AG04450 (cell line): ENCODE measurements at places on chromosomes 4 and X.

DNA sequence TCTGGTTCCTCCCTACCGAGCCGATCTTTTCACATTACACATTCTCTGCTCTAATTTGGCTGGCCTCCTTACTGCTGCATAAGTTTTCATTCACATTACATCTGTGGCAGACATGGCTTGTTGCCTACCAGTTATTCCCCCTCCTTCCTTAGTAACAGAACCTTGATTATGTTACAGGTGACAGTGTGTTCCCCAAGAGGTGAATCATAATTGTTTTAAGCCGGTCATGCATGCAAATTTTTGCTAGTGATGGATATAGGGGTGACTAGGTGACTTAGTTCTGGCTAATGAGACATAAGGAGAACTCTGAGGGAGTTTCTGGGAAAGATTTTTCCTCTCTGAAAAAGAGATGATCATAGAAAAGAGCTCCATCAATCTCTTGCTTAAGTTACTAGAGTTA is 8.4 kb upstream of the LAMP2 start:
- DNase-seq, result no peak

DNA sequence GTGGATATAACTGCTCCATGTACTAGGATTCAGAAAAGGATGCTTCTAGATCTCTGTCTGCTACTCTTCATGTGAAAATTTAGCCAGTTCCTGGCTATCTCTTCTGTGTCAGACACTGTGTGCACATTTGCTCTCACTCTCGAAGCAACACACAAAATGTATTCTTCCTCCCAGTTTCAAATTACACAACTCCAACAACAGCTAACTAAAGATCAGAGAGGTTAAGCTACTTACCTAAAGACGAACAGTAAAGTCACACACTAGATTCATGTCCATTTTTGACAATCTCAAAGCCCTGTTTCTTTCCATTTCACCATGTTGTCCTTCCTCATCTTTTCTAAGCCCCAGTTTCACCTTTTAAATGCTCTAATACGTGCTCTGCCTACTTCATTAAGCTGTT is 2.2 kb downstream of the CLNK start:
- DNase-seq, result no peak

GRCh38 chr4:153603258-153603657 is 80.8 kb upstream of the TLR2 start:
- no peak for DNase-seq

- no peak for DNase-seq
Measured at GRCh38 chrX:39508300-39508692, 589.5 kb downstream of the BCOR start.

DNA sequence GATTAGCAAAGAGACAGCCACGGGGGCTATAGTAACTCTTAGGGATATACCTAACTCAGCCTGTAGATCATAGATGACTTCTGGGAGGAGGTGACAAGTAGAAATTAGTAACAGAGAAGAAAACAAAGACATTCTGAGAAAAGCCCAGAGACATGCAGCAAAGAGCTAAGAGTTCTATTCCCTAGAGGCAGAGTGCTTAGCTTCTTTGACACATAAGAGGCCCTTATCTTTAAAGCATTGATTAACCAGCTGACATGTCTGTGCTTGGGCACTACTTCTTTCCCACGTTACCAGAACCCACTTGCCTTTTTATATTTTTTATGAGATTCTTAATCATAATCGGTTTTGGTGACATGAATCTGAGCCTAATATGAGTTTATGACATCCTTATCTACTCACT is 179.5 kb downstream of the GABRB1 start:
- no peak for DNase-seq

- DNase-seq, result peak; percentile 69
Measured at GRCh38 chr4:39565878-39566600, 38.8 kb upstream of the UGDH start.

DNA sequence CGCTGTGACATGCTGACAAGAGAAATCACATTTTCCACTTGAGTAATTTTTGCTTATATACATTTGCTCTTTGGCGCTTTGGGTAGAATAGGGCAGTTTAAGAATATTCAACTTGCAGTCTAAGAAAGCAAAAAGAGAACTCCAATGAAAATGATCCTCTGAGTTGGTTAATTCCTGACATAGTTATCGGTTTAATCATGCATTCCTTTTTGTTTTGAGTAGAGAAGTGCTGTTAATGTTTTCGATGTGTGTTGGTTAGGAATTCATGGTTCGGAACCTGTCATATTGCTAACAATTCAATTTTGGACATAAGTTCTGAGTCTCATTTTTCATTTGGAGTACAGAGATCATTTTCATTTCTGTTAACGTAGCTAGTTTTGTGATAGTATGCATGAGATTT is 700.6 kb upstream of the PITX2 start:
- peak; percentile 21 for DNase-seq

DNA sequence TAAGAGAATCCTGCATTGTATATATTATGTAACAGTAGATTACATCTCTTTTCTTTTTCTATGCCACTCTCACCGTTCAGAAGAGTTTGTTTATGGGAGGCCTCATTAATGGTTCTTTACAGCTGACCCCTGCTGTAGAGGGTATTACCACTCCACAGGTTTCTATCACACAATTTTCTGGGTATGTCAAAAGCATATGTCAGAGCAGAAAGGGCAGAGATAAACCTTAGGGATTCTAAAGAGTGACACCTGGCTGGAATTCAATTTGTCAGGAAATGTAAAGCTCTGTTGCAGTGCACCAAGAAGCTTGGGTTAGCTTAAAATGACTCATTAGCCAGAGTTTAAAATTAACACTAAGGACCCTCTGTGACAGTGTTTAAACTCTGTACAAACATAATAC is 658.7 kb downstream of the PCDH18 start:
- DNase-seq, result no peak

- no peak for DNase-seq
Measured at GRCh38 chr4:52704133-52704532, 45.0 kb upstream of the USP46 start.

DNA sequence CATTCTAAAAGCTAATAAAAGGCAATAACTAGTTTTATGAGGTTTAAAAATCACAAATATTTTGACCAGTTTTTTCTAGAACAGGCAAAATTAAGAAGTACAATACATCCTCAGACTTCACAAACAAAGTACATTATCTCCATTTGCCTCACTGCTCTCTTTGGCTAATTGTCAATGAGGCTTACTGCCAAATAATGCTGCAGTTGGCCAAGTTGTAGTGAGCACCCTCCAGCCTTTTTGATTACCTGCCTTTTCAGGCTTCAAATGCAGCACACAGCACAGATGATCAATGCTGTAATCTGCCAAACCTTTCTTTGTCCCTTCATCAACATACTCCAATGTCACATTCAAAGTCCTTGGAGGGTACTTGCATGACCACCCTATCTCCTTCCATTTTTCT is 605.2 kb downstream of the KLHL13 start:
- no peak for DNase-seq

- DNase-seq, result no peak
Measured at GRCh38 chr4:97589481-97590196, 553.6 kb downstream of the STPG2 start.

DNA sequence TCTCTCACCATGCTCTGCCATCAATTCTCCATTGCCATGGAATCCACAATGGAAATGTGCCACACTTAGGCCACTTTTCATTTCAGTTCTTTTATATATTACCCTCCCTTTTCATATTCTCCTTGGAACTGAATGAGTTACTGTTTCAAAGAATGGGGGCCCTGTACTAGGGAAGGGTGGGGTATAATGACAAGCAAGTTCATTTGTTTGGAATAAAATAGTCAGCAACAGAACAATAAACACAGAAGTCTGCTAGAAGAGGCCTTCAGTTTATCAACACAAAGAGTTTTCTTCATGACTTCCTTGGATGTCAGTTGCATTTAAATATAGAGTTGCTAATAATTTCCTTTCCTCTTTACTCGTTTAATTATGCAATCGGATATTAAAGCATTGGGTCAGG is 478.3 kb upstream of the FTHL17 start:
- DNase-seq, result no peak

DNA sequence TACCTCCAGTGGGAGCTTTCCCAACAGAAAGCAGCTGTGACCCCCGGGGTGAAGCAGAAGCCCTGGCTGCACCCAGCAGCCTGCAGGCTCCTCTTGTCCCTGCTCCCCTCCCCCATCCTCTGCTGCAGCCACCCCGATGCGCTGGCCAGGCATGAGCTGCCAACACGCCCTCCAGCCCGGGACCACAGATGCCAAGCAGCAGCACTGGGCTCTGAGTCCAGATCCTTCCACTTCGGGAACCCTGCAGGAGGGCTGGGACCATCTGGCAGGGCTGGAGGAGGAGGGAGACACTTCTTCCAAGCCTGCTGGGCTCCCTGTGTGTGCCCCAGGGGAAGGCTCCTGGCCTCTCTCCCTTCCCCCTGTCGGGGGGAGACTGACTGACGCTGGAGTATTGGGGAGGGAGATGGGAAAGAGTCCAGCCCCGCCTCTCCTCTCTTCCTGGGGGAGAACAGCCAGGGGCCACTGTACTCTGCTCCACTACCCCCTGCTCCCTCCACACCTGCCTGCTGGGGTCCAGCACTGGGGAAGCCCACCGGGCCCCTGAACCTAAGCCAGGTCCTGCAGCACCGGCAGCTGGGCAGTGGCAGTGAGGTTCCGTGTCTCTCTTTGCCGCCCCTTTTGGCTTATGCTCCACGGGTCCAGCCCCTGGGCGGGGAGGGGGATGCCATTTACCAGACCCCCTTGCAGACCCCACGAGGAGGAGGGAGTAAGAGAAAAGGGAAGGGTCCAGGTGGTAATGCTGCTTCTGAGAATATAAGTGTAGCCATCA is 55.7 kb downstream of the PPP2R2C start:
- no peak for DNase-seq

GRCh38 chrX:133892337-133892736 is 93.1 kb downstream of the GPC3 start:
- no peak for DNase-seq

- no peak for DNase-seq
Measured at GRCh38 chr4:2318885-2319284, 57.0 kb upstream of the MXD4 start.

- no peak for DNase-seq
Measured at GRCh38 chr4:87662871-87663270, 12.8 kb downstream of the DMP1 start.

- DNase-seq, result no peak
Measured at GRCh38 chr4:34198966-34199365, 2045.3 kb downstream of the ARAP2 start.

GRCh38 chr4:31803526-31804195 is 1083.5 kb downstream of the PCDH7 start:
- no peak for DNase-seq

DNA sequence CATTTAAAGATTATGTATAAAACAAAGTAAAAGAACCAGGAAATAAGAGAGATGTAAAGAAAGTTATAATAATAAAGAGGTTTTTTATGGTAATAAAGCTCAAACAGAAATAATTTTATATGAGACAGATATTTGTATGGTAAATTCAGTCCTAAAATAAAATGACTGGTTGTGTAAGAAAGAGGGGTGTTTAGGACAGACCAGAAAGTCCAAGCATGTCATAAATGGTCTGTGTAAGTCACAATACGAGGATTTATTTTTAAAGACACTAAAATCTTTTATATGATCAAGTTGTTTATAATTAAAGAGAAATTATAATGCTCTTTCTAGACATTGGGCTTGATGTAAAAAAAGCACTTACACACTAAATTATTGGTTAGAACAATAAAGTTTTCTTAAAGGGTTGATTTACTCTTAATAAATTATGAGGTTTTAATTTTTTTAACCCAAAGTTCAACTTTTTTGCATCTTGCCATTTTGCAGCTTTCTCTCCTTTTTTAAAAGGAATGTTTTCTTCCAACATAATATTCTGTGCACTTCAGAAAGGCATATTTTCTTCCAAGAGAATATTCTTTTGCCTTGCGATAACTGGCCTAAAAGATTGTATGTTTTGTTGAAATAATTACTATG is 61.9 kb upstream of the TCEAL2 start:
- DNase-seq, result no peak

DNA sequence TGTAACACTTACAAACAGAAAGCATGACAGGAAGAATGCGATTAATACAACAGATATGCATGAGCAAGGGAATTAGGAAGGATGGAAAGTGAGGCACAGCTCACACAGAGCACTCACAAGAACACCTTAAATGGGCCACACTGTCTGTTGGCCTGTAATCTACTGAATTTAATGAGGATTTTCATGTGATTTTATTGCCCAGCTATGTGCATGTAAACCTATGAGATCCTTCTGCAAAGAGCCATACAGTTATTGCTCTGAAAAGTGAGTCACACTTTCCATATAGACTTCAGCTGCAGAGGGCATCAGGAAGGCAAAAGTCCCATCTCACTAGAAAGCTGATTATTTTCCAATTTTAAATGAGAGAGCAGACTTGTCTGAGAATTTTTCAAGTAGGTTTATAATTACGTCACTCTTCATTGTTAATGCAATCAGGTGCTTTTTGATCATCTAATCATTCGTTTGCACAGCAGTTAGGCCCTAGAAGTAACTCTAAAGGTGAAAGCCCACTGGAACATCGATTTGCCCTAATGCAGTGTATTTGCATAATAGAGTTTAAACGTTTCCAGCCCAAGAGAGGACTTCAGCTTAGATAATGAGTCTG is 832.7 kb upstream of the INTU start:
- peak; percentile 21 for DNase-seq

DNA sequence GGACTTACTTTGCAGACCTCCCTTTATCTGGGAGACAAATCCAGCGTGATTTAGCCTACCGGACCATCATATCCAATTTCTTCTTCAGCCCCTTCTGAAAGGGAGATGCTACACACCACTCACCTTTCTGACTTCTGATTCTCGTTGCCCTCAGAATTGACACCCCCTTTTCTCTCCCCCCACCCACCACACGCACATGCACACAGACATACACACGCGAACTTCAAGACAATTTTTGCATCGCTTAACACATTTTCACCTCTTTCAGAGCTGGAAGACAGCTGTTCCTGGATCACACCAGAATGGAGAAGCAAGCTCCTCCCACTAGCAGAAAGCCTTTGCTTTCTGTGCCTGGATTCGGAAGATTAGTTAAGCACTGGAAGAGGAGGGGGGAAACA is 1.0 kb upstream of the SNCA start:
- no peak for DNase-seq

DNA sequence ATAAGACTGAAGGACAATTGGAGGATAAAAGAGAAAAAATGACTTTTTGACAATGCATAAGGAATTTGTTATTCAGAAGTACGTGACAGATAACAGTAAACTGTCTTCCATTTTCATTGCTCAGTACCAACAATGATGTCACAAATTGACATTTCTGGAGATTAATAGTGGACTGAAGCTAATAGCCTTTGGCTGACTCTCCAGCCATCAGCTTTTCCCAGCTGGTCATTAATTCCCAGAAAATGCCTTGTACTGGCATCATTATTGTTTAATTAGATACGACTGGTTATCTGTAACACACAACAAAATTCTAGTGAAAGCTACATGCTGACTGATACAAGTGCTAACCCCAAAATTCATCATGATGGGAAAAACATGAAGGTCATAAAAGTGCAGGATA is 147.9 kb upstream of the FGF13 start:
- no peak for DNase-seq

DNA sequence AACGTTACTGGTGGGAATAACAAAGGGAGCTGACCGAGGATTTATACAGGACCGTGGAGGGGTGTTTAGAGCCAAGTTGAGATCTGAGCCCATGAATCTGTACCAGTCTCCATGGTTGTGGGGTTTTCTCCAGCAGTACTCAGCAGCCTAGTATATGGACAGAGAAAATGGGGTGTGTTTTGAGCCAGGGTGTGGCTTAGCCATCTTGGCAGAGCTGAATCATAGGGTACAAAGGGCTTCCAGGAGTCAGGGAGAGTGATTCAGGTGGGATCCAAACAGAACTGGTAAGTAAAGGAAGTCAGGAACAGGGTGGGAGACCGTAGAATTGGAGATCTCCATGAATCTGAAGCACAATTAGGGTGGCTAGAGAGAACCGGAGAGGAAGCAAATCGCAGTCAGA is 7.4 kb upstream of the HPRT1 start:
- DNase-seq, result no peak
